NCI-H524 treated with DMSO at 0.1 percent for 48 hours (cell line): ENCODE measurements at places on chromosomes 7 and 10.

DNA sequence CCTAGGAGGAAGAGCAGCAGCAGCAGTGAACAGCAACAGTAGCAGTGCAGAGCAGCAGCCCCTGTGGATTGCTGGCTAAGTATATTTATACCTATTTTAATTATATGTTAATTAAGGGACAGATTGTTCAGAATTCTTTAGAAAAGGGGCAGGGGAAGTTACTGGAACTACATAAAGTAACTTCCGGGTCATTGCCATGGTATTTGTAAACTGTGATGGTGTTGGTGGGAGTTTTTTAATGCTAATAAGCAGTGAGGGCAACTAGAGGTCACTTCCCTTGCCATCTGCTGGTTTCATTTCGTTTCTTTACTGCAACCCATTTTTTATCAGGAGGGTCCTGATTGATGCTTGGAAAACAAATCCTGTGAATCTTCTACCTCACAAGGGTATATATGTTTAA lies 229.8 kb upstream of the PODXL start:
- DNase-seq = no peak

GRCh38 chr10:126521399-126521798 lies 133.1 kb upstream of the ADAM12 start:
- no peak for DNase-seq

GRCh38 chr7:158529181-158530096 lies 58.2 kb downstream of the PTPRN2 start:
- DNase-seq = no peak

GRCh38 chr7:122468945-122469344 lies 164.4 kb upstream of the FEZF1 start:
- no peak for DNase-seq

GRCh38 chr10:131621784-131622624 lies 278.8 kb upstream of the PPP2R2D start:
- no peak for DNase-seq

- no peak for DNase-seq
Measured at GRCh38 chr10:36173364-36173763, 531.3 kb upstream of the FZD8 start.

DNA sequence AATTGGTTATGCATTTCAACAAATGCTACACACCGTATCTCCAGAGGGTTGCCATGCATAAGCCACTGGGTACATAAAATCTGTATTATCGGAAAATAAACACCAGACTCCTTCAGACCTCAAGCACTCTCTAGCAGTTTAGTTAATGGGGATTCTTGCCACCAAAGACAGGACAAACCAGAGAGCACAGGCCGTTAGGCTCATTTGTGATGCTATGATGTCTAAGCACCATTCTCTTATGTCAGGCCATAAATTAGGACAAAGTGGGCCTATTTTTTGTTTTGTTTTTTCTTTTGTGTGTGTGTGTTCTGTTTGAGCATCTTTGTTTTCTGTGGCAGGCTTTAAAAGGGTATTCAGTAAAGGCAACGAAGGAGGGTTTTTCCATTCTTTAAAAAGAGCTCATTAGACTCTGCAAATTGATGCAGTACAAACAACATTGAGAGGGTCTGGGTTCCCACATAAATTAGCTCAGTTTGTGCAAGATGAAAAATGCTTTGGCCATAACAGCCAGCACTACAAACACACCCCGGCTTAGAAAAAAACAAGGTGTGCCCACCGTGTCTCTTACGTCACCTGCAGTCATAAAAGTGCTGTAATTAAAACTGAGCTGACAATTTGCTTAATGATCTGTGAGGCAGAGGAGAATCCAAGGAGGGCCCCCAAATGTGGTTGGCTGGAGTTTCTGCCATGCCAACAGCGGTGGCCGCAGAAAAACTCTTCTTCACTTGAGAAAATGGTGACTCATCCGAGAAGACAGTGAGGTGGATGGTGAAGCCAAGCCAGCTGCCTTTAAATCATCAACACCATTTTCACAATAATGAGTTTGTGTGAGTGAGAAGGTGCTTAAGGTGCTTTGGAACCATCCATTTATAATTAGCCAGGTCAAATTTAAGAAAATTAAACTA lies 297.9 kb downstream of the GATA3 start:
- DNase-seq = no peak

DNA sequence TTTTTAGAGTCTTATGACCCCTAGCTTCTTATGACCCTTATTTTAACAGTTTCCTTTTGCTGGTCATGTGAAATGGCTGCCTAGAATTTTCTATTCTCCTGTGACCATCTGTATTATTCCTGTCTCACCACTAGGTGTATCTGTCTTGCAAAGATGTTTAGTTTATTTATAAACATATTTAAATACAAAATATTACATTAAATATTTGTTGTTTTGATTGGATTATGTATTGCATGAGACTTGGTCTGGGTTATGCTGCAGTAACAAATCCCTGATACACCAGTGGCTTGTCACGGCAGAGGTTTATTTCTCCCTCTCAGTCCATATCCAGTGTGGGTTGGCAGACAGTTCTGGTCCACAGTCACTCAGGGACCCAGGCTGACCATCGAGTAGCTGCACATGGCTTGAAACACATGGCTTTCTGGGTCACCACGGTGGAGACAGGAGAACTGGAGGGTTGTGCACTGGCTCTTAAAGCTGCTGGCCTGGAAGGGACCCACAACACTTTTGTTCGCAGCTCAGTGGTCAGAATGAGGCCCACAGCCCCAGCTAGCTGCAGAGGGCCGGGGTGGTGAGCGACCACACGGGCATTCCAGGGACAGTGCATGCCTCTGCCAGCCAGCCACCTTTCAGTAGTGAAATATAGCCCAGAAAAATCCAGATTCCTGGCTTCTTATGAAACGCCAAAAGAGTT lies 7.4 kb downstream of the RASSF4 start:
- no peak for DNase-seq

GRCh38 chr10:63711867-63712716 lies 190.9 kb downstream of the REEP3 start:
- peak; percentile 9 for DNase-seq

DNA sequence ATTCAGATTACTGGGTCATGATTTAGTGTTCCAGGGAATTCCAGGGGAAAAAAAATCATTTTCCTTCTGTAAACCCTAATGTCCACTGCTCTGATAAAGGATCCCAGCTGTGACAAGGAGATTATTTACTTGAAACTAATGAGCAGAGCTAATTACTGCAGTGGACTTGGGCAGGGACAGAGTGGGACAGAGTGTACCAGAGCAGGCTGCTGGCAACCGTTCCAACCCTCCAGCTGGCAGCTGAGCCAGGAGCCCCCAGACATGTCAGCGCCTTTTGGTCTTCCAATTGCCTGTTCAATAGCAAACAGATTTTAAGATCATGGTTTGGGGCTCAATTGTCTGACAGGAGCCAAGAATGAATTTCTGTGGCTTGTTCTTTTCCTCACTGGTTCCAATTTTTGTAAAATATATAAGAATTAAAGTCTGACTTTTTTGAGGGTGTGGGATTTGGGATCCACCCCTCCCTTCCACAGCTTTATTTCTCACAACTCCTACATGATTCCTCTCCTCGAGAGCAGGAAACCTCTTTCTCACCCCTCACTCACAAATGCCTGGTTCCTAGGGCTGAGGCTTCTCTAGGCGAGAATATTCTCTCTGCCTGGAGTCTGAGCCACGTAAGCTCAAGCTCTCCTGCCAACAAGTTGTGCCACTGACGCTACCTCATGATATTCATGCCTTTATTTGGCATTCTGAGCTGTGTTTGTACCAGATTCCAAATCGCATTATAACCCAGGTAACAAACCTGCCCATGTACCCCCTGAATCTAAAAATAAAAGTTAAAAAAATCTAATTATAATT lies 20.6 kb upstream of the FAM180A start:
- peak; percentile 19 for DNase-seq

DNA sequence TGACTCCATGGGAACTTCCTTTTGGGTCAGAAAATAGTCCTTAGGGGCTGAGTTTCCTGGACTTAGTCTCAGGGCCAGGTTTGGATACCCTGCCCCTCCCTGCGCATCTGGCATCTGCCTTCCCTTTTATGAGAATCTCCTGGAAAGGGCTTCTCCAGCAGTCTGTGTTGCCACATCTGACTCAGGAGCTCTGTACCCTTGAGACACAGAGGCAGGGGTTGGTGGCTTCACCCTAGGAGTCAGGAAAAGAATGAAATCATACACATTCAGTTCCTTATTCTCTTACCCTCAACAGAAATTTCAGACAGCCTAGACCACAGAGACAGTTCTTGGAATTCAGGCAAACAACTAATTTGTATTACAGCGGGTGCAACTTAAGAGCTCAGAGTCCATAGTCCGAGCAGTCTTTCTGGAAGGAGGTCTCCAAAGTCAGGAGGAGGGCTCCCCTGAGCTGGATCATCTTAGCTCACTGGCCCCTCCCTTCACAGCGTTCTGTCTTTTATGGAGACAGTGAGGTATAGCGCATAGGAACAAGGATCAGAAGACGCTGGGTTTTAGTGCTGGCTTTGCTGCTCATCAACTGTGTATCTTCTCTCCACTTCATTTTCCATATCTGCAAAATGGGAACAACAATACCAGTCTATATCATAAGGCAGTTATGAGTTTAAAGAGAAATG lies 3.0 kb upstream of the PLAU start:
- DNase-seq = no peak

DNA sequence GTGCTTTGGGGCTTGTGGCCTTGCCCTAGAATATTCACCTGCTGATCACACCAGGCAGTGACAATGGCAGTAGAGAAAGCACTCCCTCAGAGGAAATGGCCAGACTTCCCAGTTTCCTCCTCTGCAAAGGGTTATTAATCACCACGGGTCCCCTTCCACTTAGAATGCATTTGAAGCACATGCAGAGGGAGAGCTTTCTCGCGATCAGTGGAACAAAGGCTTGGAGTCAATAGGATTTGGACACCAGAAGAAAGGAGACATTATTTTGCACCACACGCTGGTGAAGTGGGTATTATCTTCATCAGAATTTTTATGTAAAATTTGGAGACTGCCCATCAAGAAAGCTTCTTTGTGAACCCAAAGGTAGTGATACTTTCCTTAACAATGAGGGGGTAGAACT lies 35.4 kb upstream of the INHBA start:
- no peak for DNase-seq

DNA sequence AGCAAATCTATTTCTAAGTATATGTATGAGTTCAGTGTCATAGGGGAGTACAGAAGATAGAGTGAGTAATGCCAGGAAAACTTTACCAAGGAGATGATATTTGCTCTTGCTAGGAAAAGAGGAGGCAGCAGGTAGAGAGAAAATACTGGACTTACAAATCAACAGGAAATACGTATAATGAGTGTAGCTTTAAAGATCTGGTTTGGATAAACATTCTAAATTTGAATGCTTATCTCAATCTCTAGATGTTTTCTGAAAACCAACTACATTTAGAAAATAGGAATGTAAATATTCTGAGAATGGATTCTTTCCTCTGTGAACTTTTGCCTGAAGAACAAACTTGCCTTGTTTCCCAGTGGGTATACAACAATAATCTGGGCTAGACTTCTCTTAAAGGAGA lies 46.9 kb upstream of the GNAI1 start:
- no peak for DNase-seq

GRCh38 chr7:113774182-113774807 lies 144.5 kb downstream of the PPP1R3A start:
- peak; percentile 9 for DNase-seq

GRCh38 chr10:88200312-88201032 lies 337.0 kb downstream of the PTEN start:
- DNase-seq = no peak

DNA sequence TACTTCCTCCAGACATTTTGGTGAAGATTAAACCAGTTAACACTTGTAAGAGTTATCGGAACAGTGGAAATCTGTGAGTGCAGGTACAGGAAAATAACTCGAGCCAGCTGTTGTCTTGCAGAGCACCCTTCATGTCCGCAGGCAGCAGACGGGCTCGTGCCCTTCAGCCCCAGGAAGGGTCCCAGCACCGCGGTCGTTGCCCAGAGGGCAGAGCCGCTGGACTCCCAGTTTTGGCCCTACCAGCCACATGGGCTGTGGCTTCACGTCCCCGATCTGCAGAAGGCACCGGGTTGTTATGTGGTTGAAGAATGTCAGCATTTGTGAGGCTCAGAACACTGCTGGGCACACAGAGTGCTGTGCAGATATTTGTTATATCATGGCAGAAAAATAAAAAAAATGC lies 7.2 kb upstream of the ADARB2 start:
- no peak for DNase-seq

- no peak for DNase-seq
Measured at GRCh38 chr10:111161109-111161874, 84.5 kb downstream of the ADRA2A start.

- DNase-seq = no peak
Measured at GRCh38 chr10:58220769-58221451, 46.8 kb downstream of the IPMK start.

DNA sequence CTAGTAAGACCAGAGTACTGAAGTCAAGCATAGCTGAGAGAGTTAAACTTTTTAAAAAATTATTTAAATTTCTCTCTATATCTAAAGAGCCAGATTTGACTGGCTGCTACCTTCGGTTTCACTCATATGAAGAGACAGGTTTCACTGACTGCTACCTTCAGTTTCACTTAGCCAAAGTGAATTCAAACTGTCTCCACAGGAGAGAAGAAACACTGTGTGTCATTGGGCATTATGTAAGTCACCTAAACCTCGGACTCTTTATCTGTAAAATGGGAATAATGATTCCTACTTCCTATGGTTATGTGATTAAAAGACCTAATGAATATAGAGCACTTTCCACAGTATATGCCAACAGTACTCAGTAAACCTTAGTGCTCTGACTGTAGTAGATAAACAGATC lies 41.6 kb upstream of the MET start:
- no peak for DNase-seq

DNA sequence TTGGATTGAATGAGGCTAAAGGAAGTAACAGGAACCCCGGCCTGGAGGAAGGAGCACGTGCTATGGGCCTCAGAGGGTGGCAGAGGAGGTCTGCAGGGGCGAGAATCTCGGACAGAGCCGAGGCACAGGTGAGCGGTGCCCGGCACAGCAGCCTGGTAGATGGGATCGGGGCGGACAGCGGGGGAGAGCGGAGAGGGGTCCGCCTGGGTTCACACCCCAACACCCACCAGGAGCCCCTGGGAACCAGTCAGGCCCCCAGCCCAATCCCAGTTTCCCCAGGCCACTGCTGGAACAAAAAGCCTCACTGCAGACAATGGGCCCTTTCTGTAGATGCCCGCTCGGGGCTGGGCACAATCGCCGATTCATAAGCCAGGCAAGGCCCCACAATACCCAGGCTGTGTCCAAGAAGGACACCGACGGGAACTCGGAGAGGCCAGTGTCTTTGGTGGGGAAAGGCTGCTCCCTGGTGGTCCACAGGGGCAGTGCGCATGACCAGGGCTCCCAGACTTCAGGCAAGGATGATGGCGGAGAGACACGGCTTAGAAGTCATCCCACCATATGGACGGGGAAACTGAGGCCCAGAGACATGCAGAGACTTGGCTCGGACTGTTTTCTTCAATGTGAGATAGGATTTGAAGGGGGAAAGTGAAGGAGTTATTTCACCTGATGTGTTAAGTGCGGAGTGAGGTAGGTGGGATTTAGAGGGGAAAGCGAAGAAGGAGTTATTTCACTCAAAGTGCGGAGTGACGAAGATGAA lies 106.9 kb upstream of the GPR26 start:
- DNase-seq = no peak

DNA sequence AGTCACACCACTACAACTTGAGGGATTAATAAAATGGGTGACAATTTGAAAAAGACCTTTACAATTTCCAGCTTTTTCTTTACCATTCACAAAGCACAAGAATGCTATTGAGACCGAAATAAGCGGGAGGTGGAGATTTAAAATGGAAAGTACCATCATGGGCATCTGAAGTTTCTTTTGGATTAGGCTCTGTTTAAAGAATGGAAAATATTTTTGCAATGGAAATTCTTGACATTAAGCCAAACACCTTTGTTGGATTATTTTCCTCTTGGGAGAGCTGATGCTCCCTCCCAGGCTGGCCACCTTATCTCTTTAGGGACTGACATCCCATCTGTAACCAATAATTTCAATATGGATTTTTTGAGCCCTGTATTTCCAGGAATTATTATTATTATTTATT lies 62.5 kb downstream of the BPGM start:
- no peak for DNase-seq
